ENCODE measurements at places on chromosomes 2 and 18.
A peak's percentile ranks its signal among the peaks of the same experiment; 100 is the strongest.

- DNase-seq: peak; percentile 65
These were observed 46.7 kb upstream of the HS6ST1 start for GRCh38 chr2:128365217-128365905.

GRCh38 chr18:34592961-34593382 is 117.1 kb upstream of the DTNA start:
- DNase-seq: peak; percentile 85

DNA sequence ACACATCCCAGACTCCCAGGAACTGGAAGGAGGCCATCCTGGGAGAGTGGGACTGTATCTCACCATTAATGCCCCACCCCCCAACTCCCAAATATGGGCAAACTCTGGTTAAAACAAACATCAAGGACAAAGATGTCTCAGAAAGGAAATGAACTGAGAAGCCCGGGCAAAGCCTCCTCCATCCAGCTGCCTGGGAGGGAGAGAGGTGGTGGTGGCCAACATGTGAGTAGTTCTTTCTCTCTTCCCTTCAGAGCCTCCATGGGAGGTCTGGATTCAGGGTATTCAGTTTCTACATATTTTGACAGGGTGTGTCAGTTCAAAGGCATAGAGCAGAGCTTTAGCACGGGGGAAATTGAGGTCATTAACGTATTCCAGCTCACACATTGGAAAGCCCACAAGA is 57.5 kb downstream of the CXCR4 start:
- no peak for DNase-seq

- DNase-seq: no peak
These were observed 4.0 kb downstream of the SLC14A2 start for GRCh38 chr18:45619062-45619825.

DNA sequence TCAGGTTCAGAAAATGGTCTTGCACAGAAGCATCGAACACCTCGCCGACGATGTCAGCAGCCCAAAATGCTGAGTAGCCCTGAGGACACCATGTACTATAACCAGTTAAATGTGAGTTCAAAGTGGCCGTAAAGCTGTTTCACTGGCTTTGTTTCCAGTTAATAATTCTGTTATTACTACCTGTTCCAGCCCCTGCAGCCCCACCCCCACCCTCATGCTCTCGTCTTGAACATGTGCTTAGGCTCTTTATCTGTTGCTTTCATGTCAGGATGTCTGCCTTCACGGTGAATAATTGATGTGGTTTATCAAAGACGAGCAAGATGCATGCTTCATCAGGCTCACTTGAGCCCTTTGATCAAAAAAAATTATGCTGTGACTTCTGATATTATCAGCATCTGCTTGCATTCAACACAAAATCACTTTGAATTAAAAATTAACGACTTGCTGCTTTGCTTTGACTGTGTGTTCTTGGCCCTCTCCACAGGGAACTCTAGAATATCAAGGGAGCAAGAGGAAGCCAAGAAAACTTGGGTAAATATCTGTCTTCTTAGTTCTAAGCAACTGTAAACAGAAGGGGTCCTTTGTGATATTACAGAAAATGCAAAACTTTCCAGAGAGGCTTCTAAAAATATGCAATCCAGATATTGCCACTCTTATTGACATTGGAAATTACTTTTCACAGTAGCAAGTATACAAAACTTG is 63.4 kb upstream of the SP5 start:
- no peak for DNase-seq

- DNase-seq: no peak
These were observed 22.8 kb upstream of the PTMA start for GRCh38 chr2:231685349-231686191.

DNA sequence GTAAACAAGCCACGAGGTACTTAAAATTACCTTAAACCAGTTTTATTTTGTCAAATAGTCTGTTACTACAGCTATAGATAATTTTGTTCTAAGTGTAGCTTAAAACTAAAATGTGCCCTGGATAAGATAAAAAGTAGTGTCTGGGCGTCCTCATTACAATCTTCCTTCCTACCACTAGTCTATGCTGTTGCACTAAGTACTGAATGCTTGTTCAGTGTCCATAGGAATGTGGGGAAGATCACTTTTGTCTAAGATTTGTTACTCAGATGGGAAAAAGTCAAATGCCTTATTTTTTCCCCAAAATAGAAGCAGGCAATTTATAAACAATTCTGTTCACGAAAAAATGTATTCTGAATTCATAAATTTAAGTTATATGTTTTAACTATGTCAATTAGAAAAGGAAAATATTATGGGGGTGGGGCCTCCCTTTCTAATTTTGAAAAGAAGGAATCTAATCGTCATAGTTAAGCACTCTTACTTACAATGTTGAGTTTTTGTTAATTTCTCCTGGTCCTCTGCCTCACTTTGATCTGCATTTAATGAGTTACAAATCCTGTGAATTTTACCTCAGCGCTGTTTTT is 140.4 kb upstream of the VRK2 start:
- no peak for DNase-seq

- DNase-seq: no peak
These were observed 195.6 kb downstream of the MYCN start for GRCh38 chr2:16135913-16136310.

- DNase-seq: peak; percentile 71
These were observed 58.8 kb downstream of the ACKR3 start for GRCh38 chr2:236628256-236628901.

- DNase-seq: no peak
These were observed 493.2 kb upstream of the FANCL start for GRCh38 chr2:58734365-58734764.

GRCh38 chr2:113784823-113785744 is 28.6 kb upstream of the SLC35F5 start:
- no peak for DNase-seq

DNA sequence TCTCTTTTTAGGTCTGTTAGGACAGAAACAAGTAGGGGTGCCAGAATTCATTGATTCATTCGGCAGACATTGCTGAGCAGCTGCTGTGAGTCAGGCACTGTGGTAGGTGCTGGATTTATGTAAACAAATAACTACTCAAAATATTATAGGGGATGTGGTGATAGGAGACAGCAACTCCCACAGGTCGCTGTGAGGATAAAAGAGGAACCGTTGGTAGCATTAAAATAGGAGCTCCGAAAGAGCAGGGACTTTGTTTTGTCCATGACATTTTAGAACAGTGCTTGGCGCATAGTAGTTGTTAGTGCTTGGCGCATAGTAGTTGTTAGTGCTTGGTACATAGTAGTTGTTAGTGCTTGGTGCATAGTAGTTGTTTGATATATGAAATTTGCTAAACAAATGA is 29.2 kb downstream of the ATP6V1C2 start:
- DNase-seq: no peak

DNA sequence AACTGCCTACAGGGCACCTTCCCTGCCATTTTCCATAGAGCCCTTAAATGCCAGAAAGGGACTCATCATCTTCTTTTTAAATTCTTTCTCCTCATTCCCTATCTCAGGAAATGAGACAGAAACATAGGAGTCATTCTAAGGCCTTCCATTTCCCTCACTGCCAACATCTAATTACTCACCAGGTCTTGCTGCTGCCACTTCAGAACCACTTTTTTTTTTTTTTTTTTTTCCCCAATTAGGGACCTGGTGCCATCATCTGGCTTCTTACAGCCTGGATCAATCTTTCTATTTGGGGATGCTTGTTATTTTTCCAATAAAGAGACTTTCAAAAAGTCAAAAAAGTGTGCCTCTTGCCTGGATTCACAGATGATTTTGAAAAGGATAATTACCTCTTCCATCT is 373.4 kb downstream of the LPIN1 start:
- no peak for DNase-seq

GRCh38 chr18:36623681-36624190 is 205.1 kb downstream of the TPGS2 start:
- DNase-seq: no peak

GRCh38 chr2:171147081-171147480 is 13.6 kb downstream of the TLK1 start:
- no peak for DNase-seq

DNA sequence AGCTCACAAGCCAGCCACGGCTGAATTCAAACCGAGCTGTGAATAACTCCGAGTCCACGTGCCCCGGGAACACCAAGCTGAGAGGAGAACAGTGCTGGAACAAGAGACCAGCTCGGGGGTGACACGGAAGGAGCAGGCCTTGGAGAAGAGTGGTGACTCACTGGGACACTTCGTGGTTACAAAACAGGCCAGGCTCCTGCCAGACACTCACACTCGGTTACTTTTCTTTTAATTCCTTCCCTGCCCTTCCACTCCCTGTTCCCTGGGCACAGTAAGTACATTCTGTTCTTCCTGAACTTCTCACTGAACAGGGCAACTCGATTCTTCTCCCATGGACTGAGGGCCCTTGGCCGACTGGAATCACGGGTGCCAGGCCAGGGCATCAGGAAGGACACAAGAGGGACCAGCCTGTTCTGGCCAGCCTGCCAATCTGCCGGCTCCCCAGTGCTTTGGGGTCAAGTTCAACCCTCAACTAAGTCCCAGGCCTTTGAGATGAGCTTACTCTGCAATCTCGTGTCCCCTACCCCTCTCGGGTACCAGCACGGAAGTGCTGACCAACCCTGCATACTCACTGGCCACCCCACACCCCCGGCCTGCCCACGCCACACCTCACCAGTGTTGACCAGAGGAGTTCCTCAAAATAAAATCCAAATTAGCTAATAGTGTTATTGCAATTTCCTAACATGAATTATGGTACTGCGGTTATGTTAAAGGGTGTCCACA is 87.5 kb downstream of the TFCP2L1 start:
- peak; percentile 88 for DNase-seq

DNA sequence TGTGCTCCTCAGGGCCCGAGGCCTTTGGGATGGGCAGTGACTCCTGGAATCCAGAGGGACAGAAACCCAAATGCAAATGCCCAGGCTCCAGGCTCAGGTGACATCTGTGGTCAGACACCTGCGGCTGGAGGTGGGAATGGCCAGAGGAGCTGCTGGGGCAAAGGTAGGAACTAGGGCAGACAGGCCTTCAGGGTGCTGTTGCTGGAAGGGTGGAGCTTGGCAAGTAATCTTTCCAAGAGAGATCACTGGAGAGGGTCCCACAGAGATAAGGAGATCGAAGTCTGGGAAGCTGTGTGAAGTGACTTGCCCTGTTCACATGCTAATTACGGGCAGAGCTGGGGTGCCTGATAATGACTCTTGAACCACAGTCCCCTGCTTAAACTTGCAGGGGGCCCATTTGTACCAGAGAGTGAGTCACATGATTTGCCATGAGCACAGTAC is 82.4 kb downstream of the ACAA2 start:
- DNase-seq: no peak

GRCh38 chr2:238247841-238248453 is 8.1 kb upstream of the HES6 start:
- no peak for DNase-seq

GRCh38 chr2:96353032-96353561 is 17.5 kb downstream of the NCAPH start:
- peak; percentile 78 for DNase-seq

DNA sequence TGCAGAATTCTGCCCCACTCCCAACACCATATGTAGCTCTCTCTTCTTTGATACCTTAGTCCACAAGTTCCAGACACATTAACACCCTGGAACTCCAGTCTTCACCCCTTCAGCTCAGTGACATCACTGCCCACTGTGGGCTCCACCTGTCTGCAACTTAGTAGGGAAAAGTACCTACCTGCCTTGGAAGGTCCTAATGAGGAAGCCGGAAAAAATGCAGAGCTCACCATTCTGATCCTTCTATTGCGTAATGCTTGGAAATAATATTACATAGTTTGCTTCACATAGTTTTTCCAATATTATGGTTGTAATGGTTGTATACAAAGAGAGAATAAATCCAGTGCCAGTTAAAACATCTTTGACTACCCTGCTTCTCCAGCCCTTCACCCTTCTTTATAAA is 738.4 kb downstream of the RNF144A start:
- no peak for DNase-seq

DNA sequence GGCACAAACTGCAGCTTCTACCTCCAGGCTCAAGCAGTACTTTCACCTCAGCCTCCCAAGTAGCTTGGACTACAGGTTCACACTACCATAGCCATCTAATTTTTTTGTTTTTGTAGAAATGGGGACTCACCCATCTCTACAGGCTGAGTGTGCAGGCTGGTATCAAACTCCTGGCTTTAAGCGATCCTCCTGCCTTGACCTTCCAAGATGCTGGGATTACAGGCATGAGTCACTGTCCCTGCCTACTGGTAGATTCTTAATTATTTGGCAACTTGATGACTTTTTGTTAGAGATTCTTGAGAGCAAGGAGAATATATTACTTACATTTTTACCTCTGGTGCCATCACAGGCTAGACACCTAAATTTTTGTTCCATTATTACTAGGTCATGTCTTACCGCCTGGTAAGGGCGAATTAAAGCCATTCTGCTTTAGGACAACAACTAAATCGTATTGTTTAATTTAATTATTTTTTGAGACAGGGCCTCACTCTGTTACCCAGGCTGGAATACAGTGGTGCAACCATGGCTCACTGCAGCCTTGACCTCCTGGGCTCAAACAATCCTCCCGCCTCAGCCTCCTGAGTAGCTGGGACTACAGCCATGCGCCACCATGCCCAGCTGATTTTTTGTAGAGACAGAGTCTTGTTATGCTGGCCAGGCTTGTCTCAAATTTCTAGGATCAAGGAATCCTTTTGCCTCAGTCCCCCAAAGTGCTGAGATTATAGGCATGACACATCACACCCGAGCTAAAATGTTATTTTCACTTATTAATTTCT is 15.7 kb downstream of the DYNC1I2 start:
- DNase-seq: no peak

DNA sequence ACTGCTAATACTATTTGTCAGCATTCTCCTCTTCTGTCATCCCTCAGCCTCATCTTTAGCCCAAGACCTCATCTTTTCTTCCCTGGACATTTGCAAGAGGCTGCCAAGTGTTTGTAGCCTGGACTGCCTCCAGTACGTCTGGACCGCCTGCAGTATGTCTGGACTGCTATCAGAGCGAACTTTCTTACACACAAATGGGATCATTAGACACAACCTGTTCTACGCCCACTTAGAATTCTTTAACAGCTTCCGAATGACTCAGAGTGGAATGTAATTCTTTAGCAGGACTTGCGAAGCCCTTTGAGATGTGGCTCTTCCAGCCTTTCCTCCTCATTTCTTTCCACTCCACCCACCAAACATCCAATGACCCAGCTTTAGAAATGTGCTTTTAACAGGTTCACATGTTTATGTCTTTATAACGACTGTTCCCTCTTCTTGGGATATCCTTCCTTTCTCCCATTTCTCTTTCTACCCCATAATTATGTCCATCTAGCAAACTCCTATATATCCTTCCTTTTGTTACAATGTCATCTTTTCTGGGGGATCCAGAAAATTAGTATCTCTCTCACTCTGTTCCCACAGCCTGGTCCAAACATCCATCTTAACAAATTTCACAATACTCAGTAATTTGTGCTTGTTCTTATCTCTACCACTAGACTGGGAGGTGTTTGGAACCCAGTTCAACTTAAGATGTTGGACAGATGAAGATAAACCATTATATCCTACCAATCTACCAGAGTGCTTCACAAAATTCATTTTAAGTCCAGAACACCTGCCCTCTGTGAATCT is 171.3 kb upstream of the PGAP1 start:
- DNase-seq: peak; percentile 79

GRCh38 chr2:68216454-68217310 is 35.6 kb downstream of the PPP3R1 start:
- DNase-seq: no peak

- DNase-seq: no peak
These were observed 261.0 kb downstream of the ARHGAP15 start for GRCh38 chr2:143390171-143390570.

GRCh38 chr2:47321411-47322031 is 81.4 kb upstream of the MSH2 start:
- no peak for DNase-seq

- DNase-seq: no peak
These were observed 766.4 kb upstream of the ID2 start for GRCh38 chr2:7915302-7916091.

GRCh38 chr18:45780568-45780967 is 44.9 kb upstream of the SIGLEC15 start:
- no peak for DNase-seq

- no peak for DNase-seq
These were observed 157.3 kb downstream of the ZRANB3 start for GRCh38 chr2:135373702-135374101.

All from coronary artery (tissue), 2 donors.